Stimulated activated CD4-positive, alpha-beta T cell treated with anti-CD3 and anti-CD28 coated beads, TNF-alpha, amount 100 ng/mL, for 1 hour (primary cell): ENCODE measurements at places on chromosomes 6 and 20.

- DNase-seq = no peak
Measured at GRCh38 chr6:160962835-160963623, 28.5 kb upstream of the MAP3K4 start.

DNA sequence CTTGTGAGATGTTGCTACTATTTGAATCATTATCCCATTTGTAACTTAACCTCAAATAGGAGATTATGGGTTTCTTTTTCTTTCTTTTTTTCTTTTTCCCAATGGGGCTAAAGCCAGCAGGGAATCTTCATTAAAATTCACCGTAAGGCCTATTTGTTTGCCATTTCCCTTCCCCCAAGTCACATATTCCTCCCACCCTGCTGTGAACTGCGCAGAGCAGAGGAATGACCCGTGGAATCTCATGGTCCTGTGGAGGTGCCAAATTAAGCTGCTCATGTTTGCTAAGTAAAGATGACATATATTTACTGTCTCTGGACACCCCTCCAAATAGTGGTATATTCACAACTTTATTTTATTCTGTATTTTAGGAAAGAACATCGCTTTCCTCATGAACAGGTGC lies 699.3 kb downstream of the RNF144B start:
- DNase-seq = no peak

DNA sequence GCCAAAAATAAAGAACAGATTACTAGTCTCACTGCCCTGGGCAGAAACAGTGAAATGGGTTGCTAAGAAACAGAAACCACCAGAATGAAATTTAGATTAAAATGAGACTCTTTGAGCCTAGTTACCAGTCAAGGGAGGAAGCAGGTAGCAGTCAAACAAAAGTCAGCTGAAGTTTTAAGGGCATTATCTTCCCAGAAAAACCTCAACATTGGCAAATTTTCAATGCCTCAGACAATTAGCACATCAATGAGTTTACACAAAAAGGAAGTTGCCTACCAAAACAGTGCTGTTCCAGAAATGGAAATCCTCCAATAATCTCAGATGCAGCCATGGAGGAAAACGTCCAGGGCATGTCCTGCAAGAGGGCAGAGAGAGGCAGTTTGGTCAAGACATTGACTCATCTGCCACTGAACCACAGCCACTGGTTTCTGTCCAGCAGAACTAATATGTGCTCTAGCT lies 399.7 kb upstream of the ADGRB3 start:
- DNase-seq = no peak

- DNase-seq = no peak
Measured at GRCh38 chr20:48832405-48832730, 4.6 kb upstream of the PREX1 start.

DNA sequence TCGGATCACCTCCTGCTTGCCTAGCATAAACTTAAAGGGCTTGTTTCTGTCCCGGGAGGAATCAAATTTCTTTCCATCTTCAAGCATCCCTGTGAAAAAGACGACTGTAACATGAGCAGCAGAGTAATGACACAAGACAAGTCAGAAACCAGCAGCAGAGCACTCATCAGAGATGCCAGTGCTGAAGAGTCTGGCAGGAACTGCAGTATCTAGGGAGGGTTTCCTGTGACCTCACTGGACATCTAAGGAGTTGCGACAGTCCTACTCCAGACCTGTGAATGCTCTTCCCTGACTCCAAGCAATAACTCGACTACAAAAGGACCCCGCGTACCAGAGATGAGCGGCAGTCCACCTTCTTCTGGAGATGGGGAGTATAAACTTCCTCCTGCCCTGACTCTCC lies 17.3 kb downstream of the FKBP1A start:
- DNase-seq = no peak
